ENCODE measurements at places on chromosomes 6 and 20.

DNA sequence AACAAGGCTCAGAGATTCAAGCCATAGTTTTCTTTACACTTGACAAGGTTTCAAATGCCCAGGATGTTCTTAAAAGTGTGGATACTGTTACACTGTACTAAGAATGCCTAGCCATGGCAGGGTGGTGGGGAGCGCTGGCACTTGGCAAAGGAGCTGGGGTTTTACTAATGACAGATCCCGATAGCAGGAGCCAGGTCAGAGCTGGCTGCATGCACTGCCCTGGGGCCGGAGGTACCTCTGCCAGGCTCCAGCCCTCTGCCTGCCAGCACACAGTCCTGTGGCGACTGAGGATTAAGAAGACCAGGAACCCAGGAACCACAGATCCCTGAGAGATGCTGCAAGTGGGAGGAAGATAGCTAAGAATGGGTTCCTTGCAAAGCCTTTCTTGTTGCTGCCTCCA, 260.3 kb downstream of the ALDH8A1 start:
- no peak for DNase-seq

- no peak for DNase-seq
These were observed 37.0 kb upstream of the MPC1 start for GRCh38 chr6:166419717-166420116.

- DNase-seq = no peak
These were observed 225.9 kb downstream of the SMOC2 start for GRCh38 chr6:168666699-168667427.

- peak; percentile 91 for DNase-seq
These were observed 12.1 kb upstream of the OCSTAMP start for GRCh38 chr20:46562373-46563169.

GRCh38 chr6:52808660-52809059, 5.0 kb upstream of the GSTA1 start:
- DNase-seq = no peak

- no peak for DNase-seq
These were observed 20.7 kb upstream of the CGA start for GRCh38 chr6:87115402-87116135.

- DNase-seq = no peak
These were observed 96.8 kb upstream of the MLIP start for GRCh38 chr6:54014440-54014839.

GRCh38 chr6:85431271-85431670, 18.6 kb upstream of the NT5E start:
- DNase-seq = no peak

DNA sequence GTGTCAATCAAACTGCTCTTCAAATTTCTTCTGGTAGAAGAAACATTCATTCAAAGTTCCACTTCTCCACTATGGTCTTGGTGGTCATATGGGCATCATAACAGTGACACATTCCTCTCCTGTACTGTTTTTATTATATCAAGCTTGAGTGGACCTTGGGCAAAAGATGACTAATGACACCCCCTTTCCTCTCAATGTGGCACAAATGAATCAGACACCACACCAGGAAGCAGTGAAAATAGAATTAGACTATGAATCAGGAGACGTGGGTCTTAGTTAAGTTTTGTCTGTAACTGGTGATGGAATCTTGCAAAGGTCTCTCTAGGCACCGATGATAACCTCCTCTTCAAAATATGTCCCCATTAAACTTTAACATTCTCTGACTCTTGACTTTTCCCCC, 9.0 kb upstream of the NRSN1 start:
- DNase-seq = no peak

DNA sequence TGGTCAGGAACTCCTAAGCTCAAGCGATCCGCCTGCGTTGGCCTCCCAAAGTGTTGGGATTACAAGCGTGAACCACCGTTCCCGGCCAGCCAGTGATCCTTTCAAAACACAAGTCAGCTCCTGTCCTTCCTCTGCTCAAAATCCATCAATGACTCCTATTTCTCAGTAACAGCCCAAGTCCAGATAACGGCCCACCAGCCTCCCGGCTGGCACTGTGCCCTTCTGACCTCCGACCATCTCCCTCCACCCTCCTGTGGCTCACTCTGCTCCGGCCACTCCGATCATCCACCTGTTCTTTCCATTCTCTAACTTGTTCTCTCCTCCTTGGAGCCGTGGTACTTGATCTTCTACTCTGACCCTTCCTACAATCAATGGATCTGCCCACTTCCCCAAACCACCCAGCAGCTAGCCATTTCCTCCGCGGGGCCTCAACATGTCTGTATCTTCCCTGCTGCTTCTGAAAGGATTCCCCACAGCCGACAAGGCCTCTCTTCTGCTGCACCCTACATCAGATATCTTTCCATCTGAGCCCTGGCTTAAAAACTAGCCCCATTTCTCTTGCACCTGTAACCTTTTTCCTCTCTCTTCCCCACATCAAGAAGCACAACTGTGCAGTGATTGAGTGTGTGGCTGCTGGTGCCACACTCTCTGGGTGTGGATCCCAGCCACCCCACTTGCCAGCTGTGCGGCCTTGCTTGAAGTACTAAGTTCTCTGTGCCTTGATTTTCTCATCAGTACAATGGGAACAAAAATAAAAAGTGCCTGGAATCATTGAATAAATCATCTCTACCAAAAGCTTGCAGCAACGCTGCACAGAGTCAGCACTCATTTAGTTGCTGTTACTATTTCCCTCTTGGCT, 6.1 kb upstream of the ZMYND8 start:
- no peak for DNase-seq

- DNase-seq = no peak
These were observed 138.3 kb upstream of the INSM1 start for GRCh38 chr20:20229595-20229994.

- peak; percentile 60 for DNase-seq
These were observed 156.8 kb downstream of the DNAH8 start for GRCh38 chr6:38871741-38872568.

DNA sequence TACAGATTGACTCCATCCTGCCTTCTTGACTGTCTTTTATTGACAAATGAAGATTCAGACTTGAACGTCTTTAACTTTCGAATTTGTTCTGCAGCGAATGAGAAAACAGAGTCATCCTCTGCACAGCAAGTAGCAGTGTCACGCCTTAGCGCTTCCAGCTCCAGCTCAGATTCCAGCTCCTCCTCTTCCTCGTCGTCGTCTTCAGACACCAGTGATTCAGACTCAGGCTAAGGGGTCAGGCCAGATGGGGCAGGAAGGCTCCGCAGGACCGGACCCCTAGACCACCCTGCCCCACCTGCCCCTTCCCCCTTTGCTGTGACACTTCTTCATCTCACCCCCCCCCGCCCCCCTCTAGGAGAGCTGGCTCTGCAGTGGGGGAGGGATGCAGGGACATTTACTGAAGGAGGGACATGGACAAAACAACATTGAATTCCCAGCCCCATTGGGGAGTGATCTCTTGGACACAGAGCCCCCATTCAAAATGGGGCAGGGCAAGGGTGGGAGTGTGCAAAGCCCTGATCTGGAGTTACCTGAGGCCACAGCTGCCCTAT, 12.2 kb downstream of the BRD2 start:
- no peak for DNase-seq

DNA sequence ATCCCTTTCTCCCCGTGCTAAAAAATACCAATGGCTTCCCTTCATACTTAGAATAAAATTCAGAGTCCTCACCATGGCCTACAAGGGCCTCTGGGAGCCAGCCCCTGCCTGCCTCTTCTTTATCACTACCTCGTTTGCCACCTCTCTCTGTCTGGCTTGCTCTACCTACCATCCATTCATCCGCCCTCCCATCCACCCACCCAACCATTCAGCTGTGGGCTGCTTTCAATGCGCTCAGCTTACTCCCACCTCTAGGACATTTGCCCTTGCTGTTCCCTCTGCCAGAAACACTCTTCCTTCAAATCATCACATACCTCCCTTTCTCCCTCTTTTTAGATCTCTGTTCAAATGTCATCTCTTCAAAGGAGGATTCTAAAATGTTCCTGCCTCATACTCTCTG, 44.4 kb downstream of the PACSIN1 start:
- DNase-seq = no peak

- DNase-seq = no peak
These were observed 103.1 kb downstream of the BMP2 start for GRCh38 chr20:6870559-6870958.

GRCh38 chr6:54719131-54719530, 127.4 kb upstream of the FAM83B start:
- peak; percentile 23 for DNase-seq

- DNase-seq = no peak
These were observed 2.5 kb downstream of the KCNK5 start for GRCh38 chr6:39226639-39227329.

DNA sequence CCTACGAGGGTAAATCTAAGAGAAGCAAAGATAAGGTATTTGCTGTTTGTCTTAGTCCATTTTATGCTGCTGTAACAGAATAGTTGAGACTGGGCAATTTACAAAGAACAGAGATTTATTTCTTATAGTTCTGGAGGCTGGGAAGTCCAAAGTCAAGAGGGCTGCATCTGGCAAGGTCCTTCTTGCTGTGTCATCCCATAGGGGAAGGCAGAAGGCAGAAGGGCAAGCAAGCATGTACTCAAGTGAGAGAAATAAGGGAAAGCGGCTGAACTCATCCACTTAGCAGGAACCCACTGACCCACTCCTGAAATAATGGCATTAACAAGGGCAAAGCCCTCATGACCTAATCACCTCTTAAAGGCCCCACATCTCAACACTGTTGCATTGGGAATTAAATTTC, 102.7 kb downstream of the AGPAT4 start:
- no peak for DNase-seq

- no peak for DNase-seq
These were observed 38.5 kb downstream of the TBC1D7 start for GRCh38 chr6:13289789-13290318.

DNA sequence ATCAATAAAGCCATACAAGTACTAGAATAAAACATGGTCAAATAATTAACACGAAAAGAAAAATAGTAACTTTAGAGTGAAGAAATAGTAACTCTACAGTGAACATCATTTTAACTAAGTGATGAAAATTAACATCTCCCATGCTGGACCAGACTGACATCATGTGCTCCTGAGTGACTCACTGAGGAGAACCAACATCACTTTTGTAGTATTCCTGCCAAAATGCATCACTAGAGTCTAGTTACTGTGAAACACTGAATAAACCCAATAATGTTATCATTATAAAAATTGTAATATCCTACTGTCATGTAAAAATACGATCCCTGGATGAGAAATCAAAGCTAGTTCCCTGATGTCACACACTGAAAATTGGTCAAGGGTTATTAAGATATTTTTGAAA, 361.3 kb downstream of the CD109 start:
- no peak for DNase-seq

DNA sequence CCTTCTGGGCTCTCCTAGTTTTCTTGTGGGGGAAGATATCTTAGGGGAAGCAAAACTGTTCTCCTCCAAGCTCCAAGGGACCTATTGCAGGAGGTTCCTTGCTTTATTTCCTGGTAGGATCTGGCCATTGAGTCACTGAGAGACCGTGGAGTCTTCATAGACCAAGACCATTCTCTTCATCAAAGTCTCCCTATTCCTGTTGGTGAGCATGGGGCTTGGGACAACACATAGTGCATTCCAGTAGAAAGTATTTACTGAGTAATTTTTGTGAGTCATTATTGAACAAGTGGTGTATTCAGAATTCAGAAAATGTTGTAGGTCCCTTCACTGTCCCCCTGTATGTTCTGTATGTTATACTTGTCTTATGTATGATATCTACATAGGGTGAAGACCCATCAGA, 133.6 kb downstream of the CDH26 start:
- DNase-seq = no peak

- DNase-seq = no peak
These were observed 3.0 kb upstream of the TGM2 start for GRCh38 chr20:38167851-38168760.

GRCh38 chr20:61321481-61321880, 69.4 kb downstream of the CDH4 start:
- no peak for DNase-seq

DNA sequence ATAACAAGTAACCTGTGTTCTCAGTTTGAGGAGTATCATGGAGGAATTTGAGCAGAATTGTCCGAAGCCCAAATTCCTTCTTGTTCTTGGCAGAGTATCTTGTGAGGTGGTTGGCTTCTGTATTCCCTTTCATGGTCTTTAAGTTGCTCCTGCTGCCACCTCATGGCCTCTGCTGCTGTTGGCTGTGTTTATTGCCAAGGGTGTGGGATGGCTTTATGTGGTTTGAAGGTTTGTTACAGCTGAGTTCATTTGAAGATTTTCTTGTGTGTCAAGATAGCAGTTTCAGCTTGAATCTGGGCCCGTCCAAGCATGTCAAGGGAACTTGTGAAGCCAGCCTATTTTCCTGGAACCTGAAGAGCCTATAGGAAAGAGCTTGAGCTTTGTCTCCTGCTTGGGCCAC, 20.2 kb upstream of the TTK start:
- no peak for DNase-seq

- DNase-seq = no peak
These were observed 83.6 kb upstream of the RBM24 start for GRCh38 chr6:17197607-17198006.

- no peak for DNase-seq
These were observed 39.6 kb downstream of the ADAT2 start for GRCh38 chr6:143410859-143411270.
